ENCODE measurements at places on chromosomes 12 and 14.

- DNase-seq, result no peak
Observed at GRCh38 chr12:40202095-40203059, 22.4 kb upstream of the LRRK2 start.

DNA sequence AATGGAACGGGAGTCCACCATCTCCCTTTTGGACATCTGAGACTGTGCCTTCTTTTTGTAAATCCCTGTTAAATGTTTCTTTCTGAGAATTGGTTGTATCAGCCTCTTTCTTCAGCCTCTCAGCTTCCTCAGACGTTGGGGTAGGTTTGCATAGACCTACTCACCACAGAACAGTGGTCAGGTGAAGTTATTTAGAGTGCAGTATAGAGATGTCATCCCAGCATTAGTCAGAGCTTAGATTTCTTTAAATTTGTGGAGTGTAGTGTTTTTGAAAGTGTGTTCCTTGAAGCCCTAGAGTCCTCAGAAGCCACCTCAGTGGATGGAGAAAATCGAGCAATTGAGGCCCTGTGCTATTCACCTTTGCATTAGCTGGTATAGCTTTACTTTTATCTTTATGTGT is 8.9 kb upstream of the EEA1 start:
- no peak for DNase-seq

- DNase-seq, result no peak
Observed at GRCh38 chr14:72894323-72894622, 372 bp upstream of the DPF3 start.

DNA sequence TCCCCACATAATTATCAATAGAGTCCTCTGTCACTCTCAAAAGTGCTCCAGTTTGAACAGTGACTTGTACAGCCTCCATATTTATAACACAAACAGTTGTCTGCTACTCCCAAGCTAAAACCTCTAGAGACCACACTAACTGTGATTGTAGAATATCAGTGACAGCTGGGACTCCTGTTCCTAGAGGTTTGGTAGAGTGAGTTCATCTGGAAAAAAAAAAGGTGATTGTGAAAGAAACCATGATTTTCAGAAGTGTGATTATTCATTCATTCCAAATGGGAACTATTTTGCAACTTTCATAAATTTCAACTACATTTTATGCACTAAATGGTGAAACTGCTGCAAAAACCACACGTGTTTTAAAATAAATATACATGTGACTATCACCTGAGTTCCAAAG is 128.0 kb upstream of the PLXNC1 start:
- DNase-seq, result no peak

GRCh38 chr12:22828066-22828465 is 203.1 kb downstream of the ETNK1 start:
- DNase-seq, result no peak

- no peak for DNase-seq
Observed at GRCh38 chr14:73007835-73008234, 19.1 kb downstream of the ZFYVE1 start.

DNA sequence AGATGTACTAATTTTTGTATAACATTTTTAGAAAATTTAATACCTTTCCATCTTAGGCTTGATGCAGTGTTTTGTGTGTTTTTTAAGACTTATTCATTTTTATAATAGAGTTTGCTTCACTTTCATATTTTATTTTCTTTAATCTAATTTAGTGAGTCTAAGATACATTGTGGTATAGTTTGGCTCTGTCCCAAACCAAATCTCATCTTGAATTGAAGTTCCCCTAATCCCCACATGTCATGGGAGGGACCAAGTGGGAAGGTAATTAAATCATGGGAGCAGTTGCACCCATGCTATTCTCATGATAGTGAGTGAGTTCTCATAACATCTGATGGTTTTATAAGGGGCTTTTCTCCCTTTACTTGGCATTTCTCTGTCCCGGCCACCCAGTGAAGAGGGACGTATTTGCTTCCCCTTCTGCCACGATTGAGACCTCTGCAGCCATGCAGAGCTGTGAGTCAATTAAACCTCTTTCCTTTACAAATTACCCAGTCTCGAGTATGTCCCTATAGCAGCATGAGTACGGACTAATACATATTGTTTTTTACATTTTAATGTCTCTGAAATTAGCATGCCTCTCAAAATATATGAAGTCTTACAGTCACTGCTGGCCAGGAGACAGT is 34.9 kb downstream of the GABARAPL1 start:
- no peak for DNase-seq

All from AG04450 (cell line).